ENCODE measurements at places on chromosomes 16 and 17.

GRCh38 chr16:65069065-65069464, 52.8 kb downstream of the CDH11 start:
- DNase-seq = no peak

- DNase-seq = peak; percentile 23
Observed at GRCh38 chr17:42657824-42658588, 1.1 kb upstream of the TUBG2 start.

- peak; percentile 71 for DNase-seq
Observed at GRCh38 chr17:63701868-63702720, 2.2 kb upstream of the LIMD2 start.

- DNase-seq = peak; percentile 17
Observed at GRCh38 chr17:55437159-55437605, 15.5 kb upstream of the MMD start.

DNA sequence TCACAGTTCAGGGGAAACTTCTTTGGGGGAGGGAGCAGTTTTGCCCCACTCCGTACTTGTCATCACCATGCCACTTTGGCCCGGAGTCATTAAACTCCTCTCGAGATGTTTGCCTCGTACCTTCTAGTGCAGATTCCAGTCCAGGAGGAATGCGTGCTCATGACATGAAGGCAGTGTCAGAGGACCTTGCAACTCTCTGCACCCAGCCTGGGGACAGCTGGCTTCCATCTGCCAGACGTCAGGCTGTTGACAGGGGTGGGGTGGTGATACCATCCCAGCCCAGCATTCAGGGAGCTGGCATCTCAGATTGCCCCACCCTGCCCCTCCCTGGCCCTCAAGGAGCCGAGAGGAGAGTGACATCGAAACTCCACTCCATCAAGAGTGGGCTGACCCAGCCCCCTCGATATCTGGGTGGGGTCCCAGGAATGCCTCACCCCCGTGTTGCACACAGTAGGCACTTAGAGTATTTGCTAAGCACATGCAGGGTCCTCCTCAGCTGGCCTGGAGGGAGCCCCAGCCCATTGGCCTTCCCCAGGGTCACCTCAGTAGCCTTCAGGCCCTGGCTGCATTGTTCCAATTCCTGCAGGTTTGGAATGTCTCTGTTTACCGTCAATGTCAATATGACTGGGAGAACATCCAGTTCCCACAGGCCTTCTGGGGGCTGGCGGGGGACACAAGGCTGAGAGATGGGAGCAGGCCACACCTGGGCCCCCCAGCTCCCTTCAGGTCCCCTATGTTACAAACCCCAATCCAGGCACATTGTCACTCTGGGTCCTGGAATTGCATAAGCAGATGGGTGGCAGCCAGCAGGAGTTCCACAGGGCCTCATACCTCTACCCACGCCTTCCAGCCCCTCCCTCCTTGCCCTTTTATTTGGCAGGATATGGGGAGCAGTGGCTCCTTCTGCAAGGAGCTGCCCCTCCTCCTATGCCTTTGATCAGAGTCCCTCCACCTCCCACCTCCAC, 21.3 kb upstream of the EMP2 start:
- DNase-seq = no peak

DNA sequence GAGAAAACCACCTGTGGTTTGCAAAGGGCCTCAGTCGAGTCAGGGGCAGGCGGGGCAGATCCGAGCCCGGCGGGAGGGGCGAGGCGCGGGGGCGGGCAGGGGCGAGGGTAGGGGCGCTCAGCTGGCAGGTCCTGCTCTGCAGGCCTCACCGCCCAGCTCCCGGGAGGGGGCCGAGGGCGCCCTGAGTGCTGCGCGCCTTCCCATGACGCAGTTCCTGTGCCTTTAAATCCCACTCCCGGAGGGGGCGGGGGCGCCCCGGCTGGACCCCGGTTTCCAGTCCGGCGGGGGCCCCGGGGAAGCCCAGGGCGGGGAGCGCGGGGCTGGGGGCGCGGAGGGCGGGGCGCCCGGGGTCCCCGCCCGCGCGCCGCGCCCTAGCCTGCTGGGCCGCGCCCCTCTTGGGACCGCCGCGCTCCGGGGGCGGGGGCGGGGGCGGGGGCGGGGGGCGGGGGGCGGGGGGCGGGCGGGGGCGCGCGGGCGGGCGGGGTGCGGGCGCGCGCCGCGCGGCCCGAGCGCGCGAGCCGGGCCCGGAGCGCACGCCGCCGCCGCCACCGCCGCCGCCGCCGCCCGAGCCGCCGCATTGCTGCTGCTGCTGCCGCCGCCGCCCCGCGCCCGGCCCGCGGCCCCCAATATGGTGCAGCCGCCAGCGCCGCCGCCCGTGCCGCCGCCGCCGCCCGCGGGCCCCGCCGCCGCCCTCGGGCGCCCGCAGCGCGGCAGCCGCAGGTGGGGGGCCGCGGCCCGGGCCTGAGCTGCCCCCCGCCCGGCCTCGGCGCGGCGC, at the start of gene JPH3:
TSS of gene JPH3 (plus strand) at position 508 of the 775 bp plus-strand sequence. CDS start 639 bp downstream, outside the sequence.
- DNase-seq = no peak

- peak; percentile 77 for DNase-seq
Observed at GRCh38 chr16:31451681-31452351, 7.5 kb upstream of the ARMC5 start.

- no peak for DNase-seq
Observed at GRCh38 chr16:53859995-53860540, 156.1 kb downstream of the FTO start.

Data from OCI-M1 (cell line).